Caki2 (cell line): ENCODE measurements at places on chromosomes 16 and 17.

- DNase-seq = no peak
Measured at GRCh38 chr16:66516509-66516807, 33.5 kb downstream of the TK2 start.

DNA sequence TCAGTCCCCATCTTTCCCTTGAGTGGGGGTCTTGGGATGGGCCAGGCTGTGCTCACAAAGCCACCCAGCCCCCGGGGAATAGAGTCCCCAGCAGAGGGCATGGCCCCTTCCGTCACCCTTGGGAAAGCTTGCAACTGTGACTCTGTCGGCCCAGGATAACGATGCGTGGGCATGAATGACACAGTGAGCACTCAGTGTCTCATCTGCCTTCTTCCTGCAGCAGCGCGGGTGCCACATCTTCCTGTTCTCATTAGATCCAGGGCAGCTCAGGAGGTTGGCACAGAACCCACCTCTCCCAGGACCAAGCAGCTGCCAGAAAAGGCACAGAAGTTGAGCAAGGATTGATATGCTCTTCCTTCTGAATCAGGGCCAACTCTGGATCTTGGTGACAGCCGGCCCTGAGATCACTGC is 84.7 kb downstream of the MRC2 start:
- DNase-seq = no peak

GRCh38 chr17:16407911-16408588 is 7.3 kb upstream of the TRPV2 start:
- DNase-seq = no peak

- no peak for DNase-seq
Measured at GRCh38 chr16:1309888-1310831, 724 bp downstream of the UBE2I start.

GRCh38 chr17:27230996-27231395 is 62.9 kb upstream of the WSB1 start:
- DNase-seq = no peak

- peak; percentile 44 for DNase-seq
Measured at GRCh38 chr17:2083613-2084035, 28.7 kb downstream of the HIC1 start.

DNA sequence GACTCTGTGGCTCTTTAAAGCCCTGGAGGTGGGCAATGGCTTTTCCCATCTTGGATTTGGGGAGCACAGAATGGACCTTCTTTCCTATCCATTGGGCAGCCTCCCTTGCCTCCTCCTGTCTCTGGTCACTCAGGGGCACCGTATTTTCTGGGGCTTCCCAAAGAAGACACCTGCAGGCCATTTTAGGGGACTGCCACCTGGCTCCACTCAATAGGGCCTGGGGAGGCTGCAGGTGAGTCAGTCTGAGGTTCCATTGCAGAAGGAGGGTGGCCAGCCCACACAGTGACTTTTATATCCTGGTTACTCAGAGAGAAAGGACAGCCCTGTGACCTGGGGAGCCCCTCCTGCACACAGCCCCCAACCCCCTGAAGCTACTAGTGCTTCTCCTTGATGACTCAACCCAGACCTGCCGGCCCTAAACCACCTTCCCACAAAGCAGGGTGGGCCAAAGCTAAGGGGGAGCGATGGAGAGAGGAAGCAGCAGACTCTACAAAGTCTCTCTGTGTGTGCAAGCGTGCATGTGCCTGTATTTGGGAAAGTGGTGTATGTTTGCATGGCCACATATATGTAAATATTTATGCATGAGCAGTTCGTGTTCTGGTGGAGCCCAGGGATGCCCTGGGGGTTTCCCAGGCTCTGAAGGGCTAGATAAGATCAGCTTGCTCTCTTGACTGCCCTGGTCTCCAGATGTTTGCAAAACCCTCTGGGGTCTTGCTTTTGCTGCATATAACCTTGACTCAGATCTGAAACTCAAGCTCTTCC is 5.0 kb downstream of the CX3CL1 start:
- DNase-seq = peak; percentile 78

DNA sequence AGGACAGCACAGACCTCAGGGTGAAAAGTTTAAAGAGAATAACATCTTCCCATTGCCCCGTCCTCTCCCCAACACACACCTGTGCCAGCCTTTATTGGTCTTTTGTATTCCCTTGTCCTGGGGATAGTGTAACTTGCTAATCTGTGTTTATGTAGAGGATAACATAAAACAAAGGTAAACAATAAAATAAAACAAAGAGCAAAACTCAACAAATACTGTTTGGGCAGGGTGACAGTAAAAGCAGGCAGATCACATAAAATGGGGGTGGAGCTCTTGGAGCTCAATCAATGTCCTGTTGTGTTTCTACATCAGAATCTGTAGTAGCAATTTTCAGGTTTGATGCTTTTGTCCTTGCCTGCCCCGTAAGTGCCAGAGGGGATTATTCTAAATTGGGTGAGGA is 1939.7 kb downstream of the TP53TG3F start:
- no peak for DNase-seq

DNA sequence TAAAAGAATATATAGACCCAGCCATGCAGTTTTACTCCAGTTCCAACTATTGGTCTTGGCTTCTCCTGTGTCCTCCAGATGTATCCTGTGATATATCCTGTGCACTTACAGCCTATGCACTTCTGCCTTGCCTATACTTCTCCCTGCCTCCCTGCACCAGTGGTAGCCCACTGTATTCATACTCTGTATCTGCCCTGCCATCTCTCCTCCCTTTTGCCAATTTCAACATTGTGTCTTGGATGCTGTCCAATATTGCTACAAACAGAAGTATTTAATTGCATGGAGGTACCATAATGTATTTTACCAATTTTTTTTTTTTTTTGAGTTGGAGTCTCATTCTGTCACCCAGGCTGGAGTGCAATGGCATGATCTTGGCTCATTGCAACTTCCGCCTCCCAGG is 242.7 kb downstream of the HAPSTR1 start:
- DNase-seq = no peak

DNA sequence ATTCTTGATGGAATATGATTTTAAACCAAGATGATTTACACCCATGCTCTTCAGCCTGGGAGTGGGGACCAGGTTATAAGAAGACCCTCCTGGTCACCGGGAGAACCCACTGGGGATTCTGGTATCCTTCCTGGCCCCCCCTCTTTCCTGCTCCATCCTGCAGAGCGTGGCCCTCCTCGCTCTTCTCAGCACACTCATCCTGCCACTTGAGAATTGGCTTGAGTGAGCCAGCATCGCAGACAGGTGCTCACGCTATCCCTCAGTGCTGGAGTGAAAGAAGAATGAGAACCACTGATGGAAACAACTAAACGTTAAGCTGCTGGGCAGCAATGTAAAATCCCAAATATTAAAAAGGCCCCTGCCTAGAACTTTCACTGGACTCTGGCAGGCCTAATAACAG is 98.0 kb downstream of the CYTH1 start:
- no peak for DNase-seq

GRCh38 chr17:48127371-48128051 is 19.9 kb downstream of the SNX11 start:
- peak; percentile 70 for DNase-seq

- no peak for DNase-seq
Measured at GRCh38 chr17:7260651-7261378, 1.5 kb downstream of the CLDN7 start.

DNA sequence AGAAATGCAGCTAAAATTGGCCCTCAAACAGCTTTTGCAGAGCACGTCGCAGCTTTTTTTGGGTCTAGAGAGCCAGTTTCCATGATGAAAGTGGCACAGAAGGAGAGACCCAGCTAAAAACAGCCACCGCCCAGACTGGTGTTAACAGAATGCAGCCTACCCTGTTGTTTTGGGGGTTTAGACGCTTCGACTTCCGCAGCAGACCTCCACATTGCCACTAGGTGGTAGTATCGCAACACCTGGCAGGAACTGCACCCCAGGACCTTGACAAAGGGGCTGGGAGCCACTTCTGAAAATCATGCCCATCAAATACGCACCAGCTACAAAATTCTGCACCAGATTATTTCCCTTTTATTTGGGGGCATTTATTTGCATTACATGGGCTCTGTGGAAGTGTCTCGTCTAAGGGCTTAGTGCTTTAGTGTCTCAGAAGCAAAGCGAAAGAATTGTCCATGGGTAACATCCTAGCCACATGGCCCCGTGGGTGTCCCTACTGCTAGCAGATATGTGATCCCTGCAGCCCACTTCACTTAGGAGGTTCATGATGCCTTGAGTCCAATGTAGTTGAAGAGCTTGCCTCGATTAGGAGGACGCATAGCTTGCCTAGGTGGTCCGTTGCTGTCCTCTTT is 167.1 kb downstream of the HAPSTR1 start:
- peak; percentile 15 for DNase-seq

DNA sequence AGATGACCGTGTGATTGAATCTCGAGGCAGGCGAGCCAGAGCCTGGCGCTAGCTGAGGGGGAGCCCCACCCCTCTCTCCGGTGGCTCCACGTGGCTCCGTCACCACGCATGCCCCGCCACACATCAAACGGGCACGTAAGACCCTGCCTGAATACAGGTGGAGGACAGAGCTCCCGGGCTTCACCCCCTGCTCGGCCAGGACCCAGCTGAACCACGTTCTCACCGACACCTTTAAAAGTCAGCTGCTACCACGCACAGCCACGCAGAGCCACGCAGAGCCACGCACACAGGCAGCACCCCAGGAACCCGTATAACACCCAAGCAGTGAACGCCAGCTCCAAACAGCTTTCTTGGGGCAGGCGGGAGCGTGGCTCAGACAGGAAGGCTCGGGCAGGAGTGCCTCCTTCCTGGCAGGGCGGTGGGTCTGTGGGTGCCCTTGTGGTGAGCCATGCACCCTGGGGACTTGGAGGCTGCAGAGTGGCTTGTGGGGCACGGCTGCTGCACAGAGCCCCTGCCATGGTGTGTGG is 4.4 kb downstream of the TMEM204 start:
- DNase-seq = no peak

- no peak for DNase-seq
Measured at GRCh38 chr17:6392609-6393350, 42.1 kb downstream of the AIPL1 start.

- no peak for DNase-seq
Measured at GRCh38 chr16:2432286-2432685, 3.0 kb downstream of the CCNF start.

DNA sequence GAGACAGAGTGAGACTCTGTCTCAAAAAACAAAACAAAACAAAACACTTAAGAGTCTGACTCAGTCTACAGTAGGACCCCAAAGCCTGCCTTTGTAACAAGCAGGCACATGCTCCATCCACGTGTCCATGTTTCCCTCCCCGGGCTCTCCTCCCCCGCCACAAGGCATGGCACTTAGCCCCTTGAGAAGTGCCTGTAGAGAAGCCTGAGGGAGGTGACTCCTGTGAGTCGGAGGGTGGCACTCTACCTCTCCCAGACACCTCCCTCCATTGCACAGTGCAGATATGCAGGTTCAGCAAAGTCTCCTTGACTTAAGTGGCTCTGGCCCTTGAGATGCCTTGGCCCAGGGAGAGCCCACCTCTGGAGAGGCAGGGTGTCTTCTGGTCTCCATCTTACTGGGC is 6.8 kb downstream of the FHOD1 start:
- DNase-seq = peak; percentile 19

DNA sequence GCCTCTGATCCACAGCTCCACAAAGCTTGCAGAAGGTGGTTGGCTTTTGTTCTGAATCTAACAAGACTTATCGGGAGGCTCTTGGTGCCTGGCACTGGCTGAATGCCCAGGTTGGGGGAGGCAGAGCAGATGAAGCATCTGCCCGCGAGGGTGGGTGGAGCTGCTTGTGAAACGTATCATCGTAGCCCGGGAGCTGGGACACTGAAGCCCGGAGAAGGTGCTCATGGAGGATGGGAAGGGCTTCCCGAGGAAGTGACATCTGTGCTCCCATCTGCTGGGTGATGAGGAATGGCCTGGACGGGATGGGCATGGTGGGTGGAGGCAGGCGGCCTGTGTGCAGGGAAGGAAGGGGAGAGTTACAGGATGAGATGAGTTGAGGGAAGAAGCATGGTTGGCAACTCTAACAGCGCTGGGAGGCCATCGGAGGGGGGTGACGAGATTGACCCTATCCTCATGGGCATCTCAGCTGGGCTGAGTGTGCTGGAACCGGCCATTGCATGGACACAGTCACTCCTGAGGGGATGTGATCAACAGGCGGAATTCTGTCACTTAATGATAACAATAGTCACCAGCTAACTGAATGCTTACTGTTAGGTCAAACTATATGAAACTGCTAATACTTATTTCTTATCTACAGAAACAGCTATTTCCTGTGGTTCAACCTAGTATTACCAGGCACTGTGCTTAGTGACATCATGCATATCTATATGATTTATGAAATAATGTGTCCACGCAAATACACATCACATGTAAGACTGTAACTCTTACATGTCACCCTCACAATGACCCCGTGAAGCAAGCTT is 102.7 kb downstream of the ABCC6 start:
- no peak for DNase-seq

- DNase-seq = no peak
Measured at GRCh38 chr17:40460968-40461731, 17.9 kb downstream of the IGFBP4 start.

DNA sequence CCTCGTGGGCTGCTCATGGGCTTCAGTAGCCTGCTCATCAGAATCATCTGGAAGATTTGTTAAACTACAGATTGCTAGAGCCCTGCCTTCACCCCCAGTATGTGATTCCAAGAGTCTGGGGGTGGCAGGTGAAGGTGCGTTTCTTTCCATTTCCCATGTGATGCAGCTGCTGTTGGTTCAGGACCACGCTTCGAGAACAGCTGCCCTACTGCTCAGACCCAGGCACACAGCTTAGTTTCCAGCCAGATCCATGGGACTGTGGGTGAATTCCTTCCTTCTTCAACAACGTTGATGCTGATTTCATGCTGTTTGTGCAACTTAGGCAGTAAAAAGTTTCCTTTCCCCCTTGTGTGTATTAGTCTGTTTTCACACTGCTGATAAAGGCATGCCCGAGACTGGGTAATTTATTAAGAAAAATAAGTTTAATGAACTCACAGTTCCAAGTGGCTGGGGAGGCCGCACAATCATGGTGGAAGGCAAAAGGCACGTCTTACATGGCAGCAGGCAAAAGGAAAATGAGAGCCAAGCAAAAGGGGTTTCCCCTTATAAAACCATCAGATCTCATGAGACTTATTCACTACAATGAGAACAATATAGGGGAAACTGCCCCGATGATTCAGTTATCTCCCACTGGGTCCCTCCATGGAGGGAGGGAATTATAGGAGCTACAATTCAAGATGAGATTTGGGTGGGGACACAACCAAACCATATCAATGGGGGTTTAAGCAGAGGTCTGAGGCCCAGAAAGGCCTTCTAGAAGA is 159.2 kb downstream of the XYLT1 start:
- DNase-seq = peak; percentile 63

GRCh38 chr17:4054446-4054845 is 88.4 kb downstream of the ZZEF1 start:
- no peak for DNase-seq

DNA sequence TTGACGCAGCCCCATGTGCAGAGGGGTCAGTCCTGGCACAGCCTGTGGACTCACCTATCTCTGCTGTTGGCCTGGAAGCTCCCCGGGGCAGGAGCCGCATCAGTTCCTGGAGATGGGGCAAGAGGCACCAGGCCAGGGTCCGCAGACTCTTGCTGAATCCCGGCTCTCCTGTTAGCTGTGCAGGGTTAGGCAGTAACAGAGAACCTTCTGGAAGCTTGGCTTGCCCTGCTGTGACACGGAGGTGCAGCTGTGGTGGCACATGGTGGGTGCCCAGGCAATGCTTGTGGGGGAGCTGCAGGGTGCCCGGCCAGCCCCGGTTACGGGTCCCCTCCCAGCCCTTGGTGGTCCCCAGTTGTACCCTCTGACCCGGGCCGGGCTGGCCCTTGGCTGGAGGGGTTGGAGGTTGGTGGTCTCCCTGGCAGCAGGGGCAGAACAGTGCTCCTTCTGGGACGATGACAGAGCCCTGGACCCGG is 26.0 kb upstream of the ZNF469 start:
- no peak for DNase-seq

- no peak for DNase-seq
Measured at GRCh38 chr16:1089439-1089821, 6.6 kb downstream of the C1QTNF8 start.

GRCh38 chr17:752620-753219 is 656 bp upstream of the GEMIN4 start:
- no peak for DNase-seq
